ENCODE measurements at places on chromosomes 5 and 9.

GRCh38 chr5:123203105-123203800 lies 114.2 kb downstream of the PRDM6 start:
- no peak for DNase-seq

DNA sequence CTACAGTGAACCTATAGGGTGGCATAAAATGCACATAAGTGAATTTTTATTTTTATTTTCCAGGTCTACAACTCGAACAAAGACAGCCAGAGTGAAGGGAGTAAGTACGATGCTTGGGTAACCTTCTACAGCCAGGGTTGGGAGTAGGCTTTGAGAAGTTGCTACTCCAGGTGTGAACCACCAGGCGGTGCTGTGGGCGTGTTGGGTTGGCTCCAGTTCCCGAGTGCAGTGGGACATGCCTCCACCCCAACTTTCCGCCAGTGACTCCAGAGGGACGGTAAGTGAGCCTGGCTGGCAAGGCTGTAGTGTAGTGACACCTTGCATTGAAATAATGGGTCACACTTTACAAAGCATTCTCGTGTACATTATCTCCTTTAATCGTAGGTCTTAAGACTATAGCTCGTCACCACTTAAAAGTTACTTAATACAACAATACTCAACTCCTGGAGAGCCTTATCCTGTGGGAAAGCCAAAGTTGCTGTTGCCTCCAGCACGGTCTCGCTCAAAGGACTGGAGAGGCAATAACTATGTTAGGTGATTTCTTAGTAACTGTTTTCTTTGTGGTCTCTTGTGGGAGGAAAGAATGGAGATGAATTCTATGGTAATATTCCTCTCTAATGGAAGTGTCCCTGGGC lies 244.0 kb downstream of the ARHGAP26 start:
- DNase-seq, result no peak

- no peak for DNase-seq
Observed at GRCh38 chr5:44294516-44294915, 94.7 kb downstream of the FGF10 start.

GRCh38 chr5:12805165-12805698 lies 901.0 kb upstream of the CTNND2 start:
- DNase-seq, result no peak

GRCh38 chr9:120904061-120904977 lies 22.3 kb downstream of the TRAF1 start:
- DNase-seq, result peak; percentile 39

DNA sequence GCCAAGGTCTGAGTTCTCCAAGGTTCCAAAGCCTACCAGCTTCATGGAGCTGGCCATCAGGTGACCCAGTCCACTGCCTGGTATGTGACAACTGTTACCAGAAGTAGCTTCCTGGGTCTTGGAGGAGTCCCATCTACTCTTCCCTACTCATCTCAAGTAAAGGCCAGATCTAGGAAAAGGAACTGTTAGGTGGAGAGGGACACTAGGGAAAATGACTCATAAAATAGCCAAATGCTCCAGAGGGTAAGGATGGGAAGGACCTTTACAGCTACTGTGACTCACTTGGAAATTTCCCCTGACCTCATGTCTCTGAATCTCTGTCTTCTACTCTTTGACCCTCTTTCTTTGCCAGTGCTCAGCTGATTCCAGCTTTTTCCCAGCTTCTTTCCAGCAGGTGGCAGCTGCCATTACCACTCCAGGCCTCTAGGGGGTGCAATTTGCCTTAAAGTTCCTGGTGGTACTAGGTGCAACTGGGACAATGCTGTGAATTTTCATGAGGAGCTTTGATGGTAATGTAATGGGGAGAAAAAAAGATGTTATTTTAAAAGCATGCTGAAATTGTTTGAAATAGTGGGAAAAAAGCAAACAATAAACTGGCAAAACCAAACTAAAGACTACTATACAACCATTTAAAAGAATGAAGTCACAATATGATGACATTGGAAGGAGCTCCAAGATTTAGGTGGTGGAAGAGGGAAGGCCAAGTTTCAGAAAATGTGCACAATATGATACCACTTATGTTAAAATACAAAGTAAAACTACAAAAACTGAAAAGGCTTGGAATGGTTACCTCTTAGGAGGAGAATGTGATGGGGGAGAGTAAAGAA lies 27.1 kb upstream of the MYORG start:
- DNase-seq, result peak; percentile 38

DNA sequence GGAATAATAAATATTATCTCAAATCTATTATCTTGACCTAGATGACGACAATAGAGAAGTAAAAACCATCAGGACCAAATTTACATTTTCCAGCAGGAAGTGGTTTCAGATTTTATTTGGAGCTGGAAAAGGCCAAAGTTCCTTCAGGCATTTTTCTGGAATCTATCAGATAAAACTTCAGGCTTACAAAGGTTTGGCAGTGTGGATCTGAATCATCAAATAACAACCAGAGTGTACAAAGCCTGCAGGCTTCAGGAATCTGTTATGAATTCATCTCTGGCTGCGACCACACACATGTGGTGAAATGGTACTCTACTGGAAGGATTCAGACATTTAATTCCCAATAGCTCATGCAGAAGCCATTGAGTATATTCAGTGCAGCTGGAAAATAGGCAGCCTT lies 726.4 kb upstream of the GRAMD2B start:
- DNase-seq, result no peak

- DNase-seq, result no peak
Observed at GRCh38 chr5:31186672-31187267, 6.7 kb upstream of the CDH6 start.

DNA sequence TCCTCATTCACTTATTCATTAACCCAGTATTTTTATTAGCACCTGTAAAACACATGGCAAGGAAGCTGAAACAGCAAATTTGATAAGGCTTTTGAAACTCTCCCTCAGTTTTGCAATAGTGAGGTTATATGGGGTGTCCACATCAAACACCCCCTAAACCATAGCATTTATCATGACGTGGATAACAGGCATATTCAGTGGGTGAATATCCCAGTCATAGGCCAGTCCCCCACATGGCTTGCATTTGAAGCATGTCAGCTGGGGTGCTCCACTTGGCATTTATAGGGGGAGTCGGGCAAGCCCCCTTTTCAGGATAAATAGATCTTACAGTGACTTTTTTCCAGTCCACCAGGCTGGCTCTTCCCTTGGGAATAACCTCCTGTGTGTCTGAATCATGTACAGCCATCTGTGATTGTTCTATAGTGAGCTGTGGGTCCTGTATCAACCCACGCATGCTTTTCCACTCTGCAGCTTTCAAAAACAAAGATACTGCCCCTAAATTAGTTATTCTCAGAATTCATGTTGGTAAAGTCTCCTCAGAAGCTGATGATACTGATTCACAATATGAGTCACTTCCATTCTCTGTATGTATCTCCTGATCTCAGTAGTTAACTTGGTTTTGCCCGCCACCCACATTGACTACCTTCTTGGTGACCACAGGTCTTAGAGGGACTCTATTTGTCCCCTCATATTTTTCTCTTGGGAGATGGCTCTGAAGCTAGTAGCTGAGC lies 84.4 kb upstream of the SPIN1 start:
- DNase-seq, result no peak

DNA sequence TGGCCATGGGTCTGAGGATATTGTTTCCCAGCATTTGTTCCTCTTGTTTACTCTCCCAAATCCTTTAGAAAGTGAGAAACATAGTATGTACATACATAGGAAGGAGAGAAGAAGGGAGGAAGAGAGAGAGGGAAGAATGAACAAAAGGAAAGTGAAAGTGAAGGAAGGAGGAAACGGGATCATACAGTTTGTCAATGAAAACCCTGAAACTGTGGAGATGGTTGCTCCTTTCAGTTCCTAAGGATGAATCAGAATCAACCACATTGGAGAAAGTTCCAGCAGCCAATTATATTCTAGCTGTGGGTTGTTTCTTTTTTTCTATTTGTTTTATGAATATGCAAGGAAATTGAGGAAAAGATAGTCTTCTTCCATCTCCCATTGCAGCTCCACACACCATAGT lies 396.5 kb downstream of the MLLT3 start:
- no peak for DNase-seq

- DNase-seq, result no peak
Observed at GRCh38 chr5:113682497-113683136, 169.1 kb downstream of the YTHDC2 start.

- DNase-seq, result no peak
Observed at GRCh38 chr5:86858442-86858841, 240.7 kb downstream of the COX7C start.

GRCh38 chr5:150246429-150246828 lies 43.1 kb downstream of the CAMK2A start:
- no peak for DNase-seq

- DNase-seq, result no peak
Observed at GRCh38 chr9:100595391-100596199, 17.7 kb downstream of the CAVIN4 start.

GRCh38 chr9:127340721-127341120 lies 56.2 kb upstream of the SLC2A8 start:
- no peak for DNase-seq

- peak; percentile 34 for DNase-seq
Observed at GRCh38 chr5:67156976-67157583, 39.5 kb downstream of the CD180 start.

- no peak for DNase-seq
Observed at GRCh38 chr9:13805546-13805945, 508.4 kb downstream of the NFIB start.

GRCh38 chr9:68685770-68686169 lies 19.3 kb upstream of the PIP5K1B start:
- DNase-seq, result no peak

- no peak for DNase-seq
Observed at GRCh38 chr5:176409765-176410164, 6.6 kb downstream of the CLTB start.

- no peak for DNase-seq
Observed at GRCh38 chr5:60010328-60010727, 116.8 kb upstream of the PDE4D start.

GRCh38 chr9:137433349-137433915 lies 7.7 kb downstream of the ENTPD8 start:
- DNase-seq, result no peak

GRCh38 chr5:143554918-143555477 lies 151.5 kb upstream of the NR3C1 start:
- DNase-seq, result no peak

DNA sequence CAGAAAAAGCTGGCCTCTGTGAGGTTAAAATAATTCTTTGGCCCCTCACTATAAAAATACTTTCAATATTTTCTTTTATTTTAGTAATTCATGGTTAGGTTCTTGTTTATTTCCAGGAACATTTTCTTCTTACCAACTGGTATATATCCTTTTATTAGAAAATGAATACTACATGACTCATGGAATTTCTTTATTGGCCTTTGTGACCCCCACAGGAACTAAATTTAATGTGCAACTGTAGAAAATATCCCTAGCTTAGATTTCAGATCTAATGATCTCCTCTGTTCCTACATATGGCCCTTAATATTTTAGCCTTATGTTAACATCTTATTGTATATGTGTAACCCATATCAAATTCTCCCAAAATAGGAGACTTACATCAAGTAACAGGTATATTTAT lies 429.9 kb downstream of the NR2F1-AS1 start:
- DNase-seq, result no peak

DNA sequence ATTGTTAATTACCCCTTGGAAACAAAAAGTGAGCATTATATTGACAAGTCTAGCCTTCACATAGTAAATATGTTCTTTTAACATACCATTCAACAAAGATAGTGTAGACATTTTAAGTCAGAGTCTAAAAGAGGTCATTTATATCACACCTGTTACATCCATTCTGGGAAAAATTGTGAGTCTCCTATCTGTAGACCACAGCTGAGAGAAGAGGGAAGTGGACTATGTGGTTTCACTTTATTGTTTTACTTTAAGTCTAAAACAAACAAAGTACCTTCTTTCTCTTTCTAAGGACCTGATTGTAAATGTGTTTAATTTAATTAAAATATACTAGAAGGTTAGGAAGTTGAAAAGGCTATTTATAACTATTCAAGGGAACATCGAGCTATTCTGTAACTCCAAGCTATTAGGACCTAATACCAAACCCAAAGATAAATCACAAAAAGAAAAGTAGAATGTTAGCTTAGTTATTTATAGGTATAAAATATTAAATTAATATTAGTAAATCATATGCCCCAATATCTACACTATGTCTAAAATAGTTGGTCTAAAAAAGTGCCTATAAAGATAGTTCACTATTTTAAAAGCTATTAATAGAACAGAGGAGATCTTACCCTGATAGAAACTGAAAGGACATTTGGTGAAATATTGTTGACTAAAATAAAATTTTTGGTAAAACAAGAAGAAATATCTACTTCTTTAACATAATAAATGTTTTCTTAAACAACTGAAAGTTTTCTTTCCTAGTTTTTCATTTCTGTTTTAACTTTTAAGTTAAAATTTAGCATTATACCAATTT lies 134.9 kb downstream of the TMEM167A start:
- DNase-seq, result no peak

- DNase-seq, result no peak
Observed at GRCh38 chr5:150181766-150182545, 7.9 kb upstream of the SLC6A7 start.

DNA sequence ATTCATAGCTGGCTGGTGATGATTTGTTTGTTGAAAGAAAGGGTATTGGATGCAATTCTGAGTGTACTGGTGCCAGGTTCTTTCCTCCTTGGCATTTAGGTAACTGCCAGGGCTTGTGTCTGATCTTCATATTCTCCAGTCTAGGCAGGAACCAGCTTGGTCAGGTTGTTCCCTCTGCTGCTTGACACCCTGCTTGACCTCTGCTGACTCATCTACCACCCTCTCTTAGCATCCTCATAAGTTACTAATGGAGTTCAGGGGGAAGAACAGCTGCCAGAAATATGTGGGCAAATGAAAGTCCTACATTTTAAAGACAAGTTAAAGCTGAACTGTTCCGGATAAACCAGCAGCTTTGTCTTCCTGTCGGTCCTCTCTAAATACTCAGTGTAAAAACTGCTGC lies 116.1 kb upstream of the TNC start:
- no peak for DNase-seq

GRCh38 chr9:119667916-119668315 lies 298.7 kb upstream of the BRINP1 start:
- DNase-seq, result no peak

- no peak for DNase-seq
Observed at GRCh38 chr5:1316588-1317340, 21.9 kb upstream of the TERT start.
